ENCODE measurements at places on chromosomes 7 and 10.

- DNase-seq: no peak
Measured at GRCh38 chr10:132982301-132982989, 40.1 kb upstream of the CFAP46 start.

DNA sequence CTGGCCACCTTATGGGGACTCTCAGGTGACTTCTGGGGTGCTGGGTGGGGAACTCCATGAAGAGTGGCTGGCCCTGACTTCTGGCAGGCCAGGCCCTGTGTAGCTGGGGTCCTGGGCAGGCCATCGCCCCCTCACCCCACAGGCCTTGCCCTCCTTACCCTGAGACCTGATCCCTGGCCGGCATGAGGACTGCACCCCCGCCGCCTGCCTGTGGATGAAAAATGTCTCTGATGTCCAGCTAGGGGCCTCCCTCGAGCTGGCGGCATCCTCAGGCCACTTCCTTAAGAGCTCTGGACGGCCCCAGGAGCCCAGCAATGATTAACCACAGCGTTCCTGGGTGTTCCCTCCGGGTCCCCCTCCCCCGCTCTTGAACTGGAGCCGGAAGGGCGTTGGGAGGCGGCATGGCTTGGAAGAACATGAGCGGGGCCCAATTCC is 31.8 kb upstream of the SHH start:
- DNase-seq: no peak

- DNase-seq: no peak
Measured at GRCh38 chr10:31701546-31701945, 227.1 kb downstream of the ARHGAP12 start.

- DNase-seq: no peak
Measured at GRCh38 chr10:60444494-60445064, 54.9 kb upstream of the ANK3 start.

GRCh38 chr7:124276005-124276622 is 243.2 kb upstream of the TMEM229A start:
- DNase-seq: no peak

All from stimulated activated naive B cell treated with anti-CD40 and anti-IgM and Interleukin-4, amounts not matched to agents 10 μg/mL and 1 μg/mL and 100 μg/mL, for 72 hours (primary cell).